ENCODE measurements at places on chromosomes 1 and 21.

DNA sequence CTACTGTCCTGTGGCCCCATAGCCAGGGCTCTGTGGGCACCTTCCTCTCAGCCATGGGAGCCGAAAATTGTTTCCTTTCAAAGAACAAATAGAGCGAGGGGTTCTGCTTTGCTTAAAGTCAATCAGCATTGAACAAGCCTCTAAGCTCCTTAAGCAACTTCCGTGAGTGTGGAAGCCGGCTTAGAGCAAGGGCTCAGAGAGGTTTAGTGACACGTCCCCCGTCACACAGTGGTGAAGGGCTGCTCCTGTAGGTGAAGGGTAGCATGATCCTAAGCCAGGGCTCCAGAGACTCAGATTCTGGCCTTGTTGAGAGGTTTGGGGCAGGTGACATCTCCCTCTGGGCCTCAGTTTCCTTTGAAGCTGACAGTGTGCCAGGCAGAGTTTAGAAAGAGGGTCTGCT is 94.0 kb upstream of the WNT4 start:
- DNase-seq, result no peak

- no peak for DNase-seq
These were observed 105.1 kb downstream of the NMNAT2 start for GRCh38 chr1:183313063-183313462.

DNA sequence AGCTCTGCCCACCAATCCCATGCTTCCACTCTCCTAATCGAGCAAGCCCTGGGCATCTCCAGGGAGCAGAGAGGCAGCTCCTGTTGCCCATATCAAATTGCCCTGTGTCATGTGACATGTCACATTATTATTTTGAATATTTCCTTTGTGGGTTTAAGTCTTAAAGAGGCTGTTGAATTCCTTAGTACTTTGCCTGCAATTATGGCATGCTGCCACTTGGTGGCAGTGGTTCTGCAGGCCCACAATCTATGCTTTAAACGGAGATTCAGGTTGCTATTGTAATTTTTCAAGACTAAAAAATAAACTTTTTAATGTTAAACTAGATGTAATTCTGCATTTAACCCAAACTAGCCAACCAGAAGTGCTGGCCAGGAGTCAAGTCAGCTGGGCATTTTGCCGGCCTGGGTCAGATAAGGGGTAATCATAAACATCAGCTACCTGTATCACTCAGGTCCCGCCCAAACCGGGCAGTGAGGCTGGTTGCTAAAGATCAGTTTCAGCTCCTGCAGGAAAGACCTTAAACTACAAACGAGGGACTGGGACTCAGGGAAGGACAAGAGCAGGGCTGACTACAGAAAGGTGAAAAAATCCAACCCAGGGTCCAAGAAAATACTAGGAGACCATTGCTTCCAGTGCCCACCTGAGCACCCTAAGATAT is 37.3 kb upstream of the ARHGEF16 start:
- DNase-seq, result no peak

GRCh38 chr1:21618561-21619374 is 50.4 kb downstream of the RAP1GAP start:
- DNase-seq, result no peak

GRCh38 chr1:244349581-244350001 is 102.1 kb downstream of the ADSS2 start:
- no peak for DNase-seq

DNA sequence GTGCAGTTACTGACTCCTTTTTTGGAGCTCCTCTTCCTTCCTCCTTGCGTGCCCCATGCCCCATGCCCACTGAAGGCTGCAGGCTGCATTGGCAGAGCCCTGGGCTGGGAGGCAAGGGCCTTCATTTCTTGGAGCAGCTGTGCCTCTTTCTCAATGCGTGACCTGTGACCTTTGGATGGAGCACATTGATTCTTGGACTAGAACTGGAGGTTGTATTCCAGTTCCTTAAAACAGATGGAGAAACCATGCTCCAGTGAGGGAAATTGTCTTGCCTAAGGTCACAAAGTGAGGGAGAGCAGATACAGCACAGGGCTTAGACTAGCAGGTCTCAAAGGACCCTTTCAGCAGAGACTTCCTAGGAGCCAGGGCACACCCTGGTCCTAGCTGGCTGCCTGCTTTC is 9.0 kb downstream of the TMEM269 start:
- peak; percentile 78 for DNase-seq

DNA sequence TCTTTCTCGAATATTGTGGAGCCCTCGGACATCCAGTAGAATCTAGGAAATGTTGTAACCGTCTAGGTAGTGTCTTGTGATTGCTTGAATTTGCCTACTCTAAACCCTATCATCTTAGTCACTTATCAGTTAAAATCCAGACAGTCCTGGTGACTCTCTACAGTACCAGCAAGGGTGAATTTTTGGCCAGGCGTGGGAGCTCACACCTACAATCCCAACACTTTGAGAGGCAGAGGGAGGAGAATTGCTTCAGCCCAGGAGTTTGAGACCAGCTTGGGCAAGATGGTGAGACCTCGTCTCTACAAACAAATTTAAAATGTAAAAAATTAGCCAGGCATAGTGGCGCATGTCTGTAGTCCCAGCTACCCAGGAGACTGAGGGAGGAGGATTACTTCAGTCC is 230.9 kb downstream of the CHRM3 start:
- DNase-seq, result no peak

GRCh38 chr1:82604524-82604923 is 803.8 kb downstream of the ADGRL2 start:
- DNase-seq, result no peak

GRCh38 chr21:15521644-15522001 is 208.2 kb upstream of the USP25 start:
- no peak for DNase-seq

GRCh38 chr21:32426066-32426465 is 13.6 kb downstream of the EVA1C start:
- no peak for DNase-seq
